ENCODE measurements at places on chromosomes 3 and 15.

- DNase-seq: no peak
Measured at GRCh38 chr3:112773864-112774263, 72.8 kb downstream of the CD200R1L start.

DNA sequence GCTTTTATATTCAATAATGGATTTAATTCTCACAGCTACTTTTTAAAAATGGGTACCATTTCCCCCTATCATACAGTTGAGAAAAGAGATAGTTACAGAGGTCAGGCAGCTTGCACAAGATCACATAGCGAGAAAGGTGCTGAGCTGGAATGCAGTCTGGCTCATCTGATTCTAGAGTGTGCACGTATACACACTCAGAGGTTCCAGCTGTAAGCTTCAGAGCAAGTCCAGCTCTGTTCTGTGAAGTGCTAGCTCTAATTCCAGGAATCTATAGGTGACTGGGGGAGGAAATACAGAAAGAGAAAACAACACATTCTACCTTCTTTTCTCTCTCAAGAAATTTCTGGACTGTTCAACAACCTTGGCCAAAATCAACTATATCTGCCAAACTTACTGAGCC, 318.7 kb downstream of the FOXP1 start:
- DNase-seq: no peak

- DNase-seq: no peak
Measured at GRCh38 chr3:14595561-14595960, 55.4 kb upstream of the GRIP2 start.

DNA sequence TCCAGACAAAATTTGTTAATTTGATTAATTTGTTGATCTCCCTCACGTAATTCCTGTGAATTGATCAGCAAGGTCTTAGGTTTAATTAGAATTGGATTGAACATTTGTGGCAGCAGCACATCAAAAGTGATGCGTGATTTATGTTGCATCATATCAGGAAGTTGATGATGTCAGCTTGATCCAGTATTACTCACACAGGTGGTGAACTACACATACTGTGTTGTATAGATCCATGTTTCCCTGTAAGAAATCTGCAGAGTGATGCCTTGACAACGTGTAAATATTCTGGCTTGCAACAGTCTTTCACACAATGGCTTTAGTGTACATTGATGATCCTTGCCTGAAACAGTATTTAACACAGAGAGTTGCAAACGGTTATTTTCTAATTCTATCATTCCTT, 200.4 kb downstream of the ADAMTSL3 start:
- DNase-seq: no peak

DNA sequence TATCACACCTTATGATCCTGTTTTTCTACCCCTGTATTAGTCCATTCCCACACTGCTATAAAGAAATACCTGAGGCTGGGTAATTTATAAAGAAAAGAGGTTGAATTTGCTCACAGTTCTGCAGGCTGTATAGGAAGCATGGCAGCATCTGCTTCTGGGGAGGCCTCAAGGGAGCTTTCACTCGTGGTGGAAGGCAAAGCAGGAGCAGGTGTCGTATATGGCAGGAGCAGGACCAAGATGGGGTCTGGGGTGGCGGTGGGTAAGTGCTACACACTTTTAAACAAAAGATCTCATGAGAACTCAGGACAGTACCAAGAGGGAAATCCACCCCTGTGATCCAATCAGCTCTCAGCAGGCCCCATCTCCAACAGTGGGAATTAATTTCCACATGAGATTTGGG, 15.4 kb upstream of the SCAP start:
- no peak for DNase-seq

GRCh38 chr15:79615754-79616153, 183.6 kb downstream of the MINAR1 start:
- DNase-seq: no peak

DNA sequence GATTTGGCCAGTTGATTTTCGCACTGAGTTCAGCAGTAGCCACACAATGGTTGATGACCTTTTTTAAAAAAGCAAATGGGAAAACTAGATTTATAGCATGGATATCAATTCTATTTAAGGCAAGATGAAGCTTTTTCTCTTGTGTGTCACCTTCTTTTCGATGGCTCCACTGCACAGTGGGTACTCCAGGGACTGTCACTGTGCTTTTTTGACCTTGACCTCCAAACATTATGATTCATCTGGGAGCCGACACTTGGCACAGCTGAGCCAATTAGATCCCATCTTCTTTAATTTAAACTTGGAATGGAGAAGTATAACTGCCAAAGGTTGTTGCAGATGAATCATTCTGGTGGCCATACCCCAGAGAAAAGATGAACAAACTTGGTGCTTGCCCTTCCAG, 367.3 kb downstream of the EPHA6 start:
- DNase-seq: no peak

GRCh38 chr3:126351771-126352475, 5.3 kb downstream of the KLF15 start:
- DNase-seq: peak; percentile 74

DNA sequence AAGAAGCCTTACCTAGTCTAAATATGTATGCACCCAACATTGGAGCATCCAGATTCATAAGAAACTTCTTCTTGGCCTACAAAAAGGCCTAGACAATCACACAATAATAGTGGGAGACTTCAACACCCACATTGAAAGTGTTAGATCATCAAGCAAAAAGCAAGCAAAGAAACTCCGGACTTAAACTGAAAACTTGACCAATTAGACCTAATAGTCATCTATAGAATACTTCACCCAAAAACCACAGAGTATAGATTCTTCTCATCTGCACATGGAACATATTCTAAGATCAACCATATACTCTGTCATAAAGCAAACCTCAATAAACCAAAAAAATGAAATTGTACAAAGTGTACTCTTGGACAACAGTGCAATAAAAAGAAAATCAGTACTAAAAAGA, 22.3 kb upstream of the OR5K4 start:
- DNase-seq: no peak

DNA sequence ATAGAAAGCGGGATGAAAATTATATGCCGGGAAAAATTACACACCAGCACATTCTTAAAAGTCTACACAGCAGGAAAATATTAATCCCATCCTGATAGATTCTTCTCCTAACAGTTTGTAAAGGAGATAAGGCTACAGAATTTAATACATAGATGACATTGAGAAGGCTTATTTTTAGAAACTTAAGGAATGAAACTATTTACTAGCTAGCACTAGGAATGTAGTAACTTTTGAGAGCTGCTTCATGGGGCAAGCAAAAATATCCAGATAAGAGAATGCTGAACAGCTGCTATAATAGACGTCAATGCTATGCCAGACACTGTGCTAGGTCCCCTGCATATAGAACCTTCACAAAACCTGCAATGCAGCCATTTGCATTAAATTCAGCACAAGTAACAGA, 912.7 kb upstream of the NR2F2 start:
- DNase-seq: no peak

DNA sequence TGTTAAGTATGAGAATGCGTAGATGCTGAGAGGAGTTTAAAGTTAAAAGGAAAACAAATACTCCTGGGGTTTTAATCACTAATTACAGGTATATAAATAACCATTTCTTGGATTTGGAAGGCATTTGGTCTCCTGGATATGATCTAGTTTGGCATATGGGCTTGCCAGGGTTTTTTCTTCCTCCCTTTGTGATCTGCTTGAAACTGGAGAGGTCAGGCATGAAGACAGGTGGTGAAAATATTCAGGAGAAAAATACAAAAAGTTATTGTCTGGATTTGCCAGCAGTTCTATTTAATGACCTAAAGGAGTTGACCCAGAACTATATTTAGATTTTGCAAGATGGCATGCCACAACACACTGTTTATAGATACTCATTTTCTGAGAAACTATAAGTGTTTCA, 136.3 kb downstream of the DIPK2A start:
- DNase-seq: no peak

DNA sequence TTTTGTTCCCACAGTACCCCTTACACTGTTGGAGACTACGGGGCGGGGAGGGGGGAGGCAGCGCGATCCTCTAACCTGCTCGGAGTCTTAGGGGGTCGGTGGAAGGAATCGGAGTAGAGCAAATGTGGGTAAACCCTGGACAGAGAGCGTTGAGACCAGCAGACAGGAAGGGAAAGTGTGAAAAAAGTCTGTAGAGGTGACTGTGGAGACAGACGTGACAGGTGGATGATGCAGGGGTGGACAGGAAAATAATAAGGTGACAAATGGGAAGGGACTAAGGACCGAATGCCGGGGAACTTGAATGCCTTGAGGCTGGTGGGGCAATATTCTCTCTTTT, 424 bp downstream of the EAF2 start:
- no peak for DNase-seq

GRCh38 chr15:56608140-56608778, 125.0 kb downstream of the ZNF280D start:
- DNase-seq: no peak

DNA sequence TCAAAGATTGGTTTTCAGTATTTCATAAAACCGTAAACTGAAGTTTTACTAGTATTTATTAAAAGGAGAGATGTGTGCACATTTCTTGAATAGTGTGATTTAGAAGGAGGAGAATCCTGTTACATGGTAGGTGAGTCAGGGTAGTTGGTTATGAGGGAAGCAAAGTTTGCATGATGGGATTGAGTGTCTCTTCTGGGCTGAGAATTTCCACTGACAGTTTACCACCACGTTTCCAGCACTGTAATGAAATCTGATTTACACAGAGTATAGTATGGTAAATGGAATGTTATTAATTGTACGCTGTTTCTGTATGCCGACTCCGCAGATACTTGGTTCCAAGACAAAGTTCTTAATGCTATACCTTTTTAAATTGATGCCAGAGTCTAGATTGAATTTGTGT, 1.6 kb downstream of the NECTIN3 start:
- DNase-seq: no peak

- no peak for DNase-seq
Measured at GRCh38 chr15:95690631-95691340, 639.7 kb upstream of the NR2F2 start.

- no peak for DNase-seq
Measured at GRCh38 chr3:198067416-198067815, 107.4 kb downstream of the LMLN start.

GRCh38 chr3:15120986-15121385, 22.0 kb upstream of the RBSN start:
- no peak for DNase-seq

GRCh38 chr3:335240-335639, 138.7 kb downstream of the CHL1 start:
- no peak for DNase-seq
